ENCODE measurements at places on chromosomes 3 and 15.

DNA sequence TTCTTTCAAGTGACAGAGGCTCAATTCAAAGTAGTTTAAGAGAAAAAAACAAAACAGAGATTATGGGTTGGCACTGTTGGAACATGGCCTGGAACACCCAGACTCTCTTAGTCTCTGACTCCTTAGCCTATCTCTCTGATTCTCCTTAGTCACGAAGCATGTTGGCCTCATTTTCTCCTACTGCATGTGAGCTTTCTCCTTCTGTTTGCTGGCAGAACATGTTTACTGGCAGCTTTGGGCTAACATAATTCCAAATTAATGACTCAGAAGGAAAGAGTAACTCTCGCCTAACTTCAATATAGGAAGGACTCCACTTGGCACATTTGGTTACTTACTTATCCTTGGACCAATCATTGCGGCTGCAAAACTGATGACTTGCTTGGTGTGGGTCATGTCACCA lies 21.7 kb upstream of the CCDC39 start:
- no peak for DNase-seq

GRCh38 chr3:124266487-124266886 lies 274.6 kb upstream of the ROPN1 start:
- no peak for DNase-seq

- DNase-seq, result peak; percentile 77
Observed at GRCh38 chr3:185733980-185734724, 90.7 kb downstream of the IGF2BP2 start.

GRCh38 chr15:50440932-50441331 lies 16.7 kb downstream of the USP8 start:
- DNase-seq, result no peak

- no peak for DNase-seq
Observed at GRCh38 chr3:132088291-132088690, 53.5 kb upstream of the CPNE4 start.

DNA sequence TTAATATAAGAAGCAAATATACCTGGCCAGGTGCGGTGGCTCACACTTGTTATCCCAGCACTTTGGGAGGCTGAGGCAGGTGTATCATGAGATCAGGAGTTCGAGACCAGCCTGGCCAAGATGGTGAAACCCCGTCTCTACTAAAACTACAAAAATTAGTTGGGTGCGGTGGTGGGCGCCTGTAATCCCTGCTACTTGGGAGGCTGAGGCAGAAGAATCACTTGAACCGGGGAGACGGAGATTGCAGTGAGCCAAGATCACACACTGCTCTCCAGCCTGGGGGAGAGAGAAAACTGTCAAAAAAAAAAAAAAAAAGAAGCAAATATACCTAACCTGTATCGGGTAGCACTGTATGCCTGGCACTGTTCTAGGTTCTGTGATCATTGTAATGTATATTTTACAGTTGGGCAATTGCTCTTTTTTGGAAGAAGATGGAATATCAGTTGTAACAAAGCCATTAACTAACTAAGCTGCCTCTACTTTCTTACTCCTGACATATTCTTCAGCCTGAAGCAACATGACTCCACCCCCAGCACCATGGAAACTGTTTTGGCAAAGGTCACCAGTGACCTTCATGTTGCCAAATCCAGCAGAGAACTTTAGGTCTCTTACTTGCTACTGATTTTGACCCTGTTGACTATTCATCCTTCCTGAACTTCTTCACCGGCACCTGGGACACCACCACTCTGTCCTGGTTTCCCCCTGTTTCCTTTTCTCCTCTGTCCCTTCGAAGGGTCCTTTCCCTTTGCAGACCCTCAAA lies 203.8 kb downstream of the RPLP1 start:
- no peak for DNase-seq

- DNase-seq, result no peak
Observed at GRCh38 chr3:46750555-46751038, 32.9 kb upstream of the PRSS50 start.

DNA sequence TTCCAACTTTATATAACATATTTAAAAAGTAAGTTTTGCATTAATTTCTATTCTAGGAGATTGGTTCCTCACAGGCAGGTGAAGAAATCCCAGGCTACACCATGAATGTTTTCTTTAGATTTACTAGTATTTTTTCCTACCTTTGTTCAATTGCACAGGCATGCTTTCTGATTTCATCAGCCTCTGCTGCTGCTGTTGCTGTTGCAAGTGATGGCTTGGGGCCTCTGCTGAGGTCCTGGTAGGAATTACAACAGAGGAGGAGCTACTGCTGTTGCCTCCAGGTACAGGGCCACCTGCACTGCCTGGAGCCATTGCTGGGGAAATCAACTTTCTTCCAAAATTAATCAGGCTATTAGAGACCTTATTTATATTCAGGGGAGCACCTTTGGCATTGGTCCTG lies 353.3 kb downstream of the PLCL2 start:
- DNase-seq, result no peak

- no peak for DNase-seq
Observed at GRCh38 chr15:88303395-88303794, 46.9 kb upstream of the NTRK3 start.

GRCh38 chr3:104553121-104553520 lies 813.6 kb upstream of the ALCAM start:
- DNase-seq, result no peak

DNA sequence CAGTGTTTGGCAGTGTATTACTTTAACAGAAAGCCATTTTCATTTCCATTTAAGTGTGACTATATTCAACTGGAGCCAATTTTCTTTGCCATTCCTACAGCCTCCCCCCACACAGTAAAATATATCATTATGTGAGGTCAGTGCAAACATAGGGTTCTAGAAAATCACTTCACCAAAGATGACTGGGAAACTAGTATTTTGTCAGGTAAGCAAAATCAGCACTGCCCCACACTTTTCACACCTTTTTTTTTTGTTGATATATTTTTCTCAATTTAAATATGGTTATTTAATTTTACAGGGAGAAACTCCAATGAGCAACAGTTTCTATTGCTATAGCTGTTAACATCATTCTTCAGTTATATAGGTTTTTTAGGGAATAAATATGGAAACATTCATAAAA lies 29.7 kb downstream of the MKRN2OS start:
- DNase-seq, result no peak

GRCh38 chr15:42848846-42849245 lies 71.7 kb downstream of the TTBK2 start:
- DNase-seq, result no peak

DNA sequence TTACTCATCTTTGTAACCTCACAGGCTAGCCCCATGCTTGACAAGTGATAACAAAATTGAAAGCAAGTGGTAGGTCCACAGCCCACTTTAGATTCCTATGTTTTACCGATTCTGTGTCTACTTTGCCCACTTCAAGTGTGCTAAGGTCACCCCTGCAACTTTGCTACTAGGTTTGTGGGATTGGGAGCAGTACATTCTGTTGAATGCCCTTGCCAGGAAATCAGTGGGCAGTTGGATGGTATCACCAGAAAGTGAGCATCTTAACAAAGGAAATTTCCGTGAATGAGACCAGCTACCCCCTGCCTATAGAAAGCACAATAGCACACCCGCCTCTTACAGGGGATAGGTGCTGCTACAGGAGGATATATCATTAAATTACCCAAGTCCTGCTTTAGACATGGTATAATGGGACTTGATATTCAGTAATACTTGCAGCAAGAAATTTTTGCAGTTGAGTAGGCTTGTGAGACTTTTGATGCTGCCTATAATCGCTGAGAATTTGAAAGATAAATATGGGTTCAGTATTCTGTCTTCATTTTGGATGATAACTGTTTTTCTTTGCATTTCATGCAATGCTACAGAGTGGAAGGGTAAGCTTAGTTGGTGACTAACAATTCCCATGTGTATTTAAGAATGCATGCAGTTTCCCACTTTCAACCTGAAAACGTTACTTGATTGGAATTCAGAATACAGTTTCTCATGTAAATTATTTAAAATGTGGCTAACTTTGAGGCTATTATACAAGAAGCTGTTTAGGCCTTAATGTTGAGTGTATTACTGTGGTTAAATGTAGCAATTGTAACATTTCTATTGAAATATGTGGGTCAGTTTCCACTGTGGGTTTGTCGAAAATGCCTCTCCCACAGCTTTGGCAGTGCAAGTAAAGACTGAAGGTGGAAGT lies 9.5 kb downstream of the EBLN2 start:
- DNase-seq, result no peak

DNA sequence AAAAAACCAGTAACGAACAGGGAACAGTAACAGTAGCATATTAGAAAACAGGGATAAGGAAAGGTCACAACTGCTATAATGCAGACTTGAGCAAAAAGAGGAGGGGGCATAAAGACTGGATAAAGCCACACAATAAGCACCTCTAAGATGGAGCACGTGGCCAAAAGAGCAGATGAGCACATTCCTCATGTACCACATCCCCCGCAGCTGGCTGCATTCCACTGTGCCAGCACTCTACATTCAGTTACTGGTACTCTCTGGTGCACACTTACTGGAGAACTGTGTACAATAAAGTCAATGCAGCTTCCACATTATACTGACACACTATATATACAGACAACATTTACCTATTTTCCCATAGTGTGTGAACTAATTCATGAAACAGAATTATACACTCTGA lies 64.7 kb downstream of the UBE3A start:
- DNase-seq, result no peak

DNA sequence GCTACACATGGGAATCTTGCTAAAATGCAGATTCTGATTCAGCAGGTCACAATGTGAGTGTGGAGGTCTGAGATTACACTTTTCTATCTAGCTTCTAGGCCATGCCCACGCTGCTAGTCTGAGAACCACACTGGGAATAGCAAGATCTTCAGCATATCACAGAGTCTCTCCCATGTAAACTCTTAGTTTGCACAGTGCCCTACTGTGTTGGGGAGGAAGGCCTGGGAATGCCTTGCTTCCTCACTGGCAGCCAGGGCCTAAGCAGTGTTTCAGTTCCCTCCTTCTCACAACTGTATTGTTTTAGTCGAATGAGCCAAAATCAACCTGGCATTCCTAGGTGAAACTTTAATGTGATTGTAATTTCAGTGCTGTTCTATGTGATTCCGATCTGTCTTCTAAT lies 180.0 kb upstream of the EIF1B start:
- no peak for DNase-seq

- DNase-seq, result peak; percentile 72
Observed at GRCh38 chr3:123652342-123652984, 67.6 kb upstream of the HACD2 start.

GRCh38 chr3:25508433-25508832 lies 80.4 kb downstream of the RARB start:
- DNase-seq, result no peak

- DNase-seq, result no peak
Observed at GRCh38 chr15:69863446-69863845, 234.3 kb downstream of the TLE3 start.

DNA sequence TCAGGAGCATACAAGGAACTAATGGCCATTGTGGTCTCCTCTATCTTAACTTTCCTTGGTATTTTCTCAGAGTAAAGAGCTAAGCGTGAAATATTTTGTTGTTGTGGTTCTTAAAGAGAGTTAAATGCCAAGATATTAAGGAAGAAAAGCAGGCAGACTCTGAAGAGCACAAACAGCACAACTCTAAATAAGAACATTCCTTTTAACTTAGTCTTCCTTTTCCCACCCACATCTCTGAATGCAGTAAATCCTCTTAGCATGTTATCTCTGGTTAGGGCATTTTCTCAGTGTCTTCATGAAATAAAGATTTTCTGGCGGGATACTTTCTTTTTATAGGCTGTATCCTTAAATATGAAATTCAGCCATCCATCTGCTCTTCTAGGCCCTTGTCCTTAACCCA lies 1.5 kb downstream of the GPR87 start:
- no peak for DNase-seq

- no peak for DNase-seq
Observed at GRCh38 chr15:37682304-37682703, 252.1 kb upstream of the TMCO5A start.

DNA sequence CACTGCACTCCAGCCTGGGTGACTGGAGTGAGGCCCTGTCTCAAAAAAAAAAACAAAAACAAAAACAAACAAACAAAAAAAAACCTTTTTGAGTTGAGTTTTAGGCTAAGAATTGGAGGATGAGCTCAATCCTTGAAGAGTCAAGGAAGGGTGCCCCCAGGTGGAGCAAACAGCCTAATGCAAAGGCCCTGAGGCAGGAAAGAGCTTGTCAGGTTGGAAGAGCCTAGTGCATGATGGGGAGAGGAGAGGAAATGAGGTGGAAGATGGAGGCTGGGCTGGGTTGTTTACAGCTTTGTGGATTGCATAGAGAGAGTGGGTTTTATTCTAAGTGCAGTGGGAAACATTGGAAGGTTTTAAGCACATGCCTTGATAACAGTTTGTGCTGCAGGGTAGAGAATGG lies 2.1 kb upstream of the SNX22 start:
- DNase-seq, result no peak

DNA sequence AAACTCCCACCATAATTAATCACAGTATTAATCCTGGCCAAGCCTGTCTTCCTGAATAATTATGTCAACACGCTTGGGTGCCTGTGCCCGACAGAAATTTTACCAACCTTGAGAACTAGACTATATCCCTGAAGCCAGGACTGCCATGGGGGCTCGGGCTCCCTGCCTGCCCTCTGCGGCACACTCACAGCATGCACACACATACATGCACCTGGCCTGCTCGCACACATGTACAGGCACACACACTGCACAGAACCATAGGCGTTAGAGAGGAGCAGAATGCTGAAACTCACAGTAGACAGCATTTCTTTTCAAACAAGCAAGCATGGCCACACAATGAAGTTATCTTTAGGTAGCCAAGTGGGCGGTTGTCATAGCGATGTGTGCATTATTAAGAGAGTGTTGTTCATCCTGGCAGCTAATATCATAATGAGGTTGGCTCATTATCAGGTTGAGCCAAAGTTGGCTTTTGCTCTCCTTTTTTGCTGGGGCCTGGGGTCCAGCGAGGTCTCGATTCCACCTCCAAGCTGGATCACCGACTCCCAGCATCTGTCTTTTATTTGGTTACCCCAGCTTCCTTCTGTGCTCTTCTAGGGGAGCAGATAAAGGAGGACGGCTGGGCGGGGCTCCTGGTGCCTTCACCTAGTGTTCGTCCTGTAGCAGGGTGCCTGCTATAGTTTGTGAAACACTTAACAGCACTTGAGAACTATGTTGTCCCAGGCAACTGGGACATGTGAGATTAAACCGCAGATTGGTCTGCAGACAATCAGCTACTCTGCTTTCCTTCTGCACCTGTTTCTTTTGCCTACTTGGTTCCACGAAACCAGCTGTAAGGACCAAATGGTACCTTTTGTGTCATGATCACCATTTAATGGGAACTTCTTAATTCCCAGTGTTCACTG lies 91.4 kb downstream of the ZNF621 start:
- no peak for DNase-seq

DNA sequence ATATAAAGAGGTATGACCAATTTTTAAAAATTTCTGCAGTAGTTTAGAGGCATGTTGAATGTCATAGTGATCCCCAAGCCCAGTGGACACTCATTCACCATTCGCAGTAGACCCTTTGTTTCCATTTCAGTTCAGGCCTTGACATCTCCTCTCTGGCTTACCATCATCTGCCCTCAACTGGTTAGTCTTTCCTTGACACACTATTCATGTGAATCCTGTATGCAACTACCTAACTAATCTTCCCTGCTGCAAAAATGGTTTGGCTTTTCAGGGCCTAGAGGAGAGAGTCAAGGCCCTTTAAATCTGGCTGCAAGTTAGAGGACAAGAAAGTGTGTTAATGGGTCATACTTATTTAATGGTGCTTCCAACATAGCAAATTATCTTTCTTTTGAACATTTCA lies 10.9 kb downstream of the APH1B start:
- no peak for DNase-seq
